ENCODE measurements at places on chromosomes 12 and 14.

GRCh38 chr12:20631711-20632110 lies 63.4 kb upstream of the SLCO1C1 start:
- DNase-seq = no peak

DNA sequence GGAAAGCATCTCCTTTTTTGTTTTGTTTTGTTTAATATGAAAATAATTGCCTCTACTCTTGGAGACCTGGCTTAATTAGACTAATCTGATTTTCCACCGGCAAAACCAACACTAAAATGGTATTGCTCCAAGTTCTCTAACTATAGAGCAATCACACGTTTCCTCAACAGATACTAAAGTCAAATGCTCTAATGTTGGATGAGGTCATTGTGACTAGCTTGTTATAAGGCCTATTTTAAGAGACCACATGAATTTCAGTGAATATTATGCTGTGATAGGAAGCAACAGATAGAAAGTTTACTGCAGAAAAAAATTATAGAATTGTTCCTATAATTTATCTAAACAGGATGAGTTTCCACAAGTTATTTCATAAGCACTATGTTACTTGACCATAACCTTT lies 3.3 kb upstream of the CCDC196 start:
- no peak for DNase-seq

- no peak for DNase-seq
These were observed 232.1 kb upstream of the TBX3 start for GRCh38 chr12:114916124-114916523.

DNA sequence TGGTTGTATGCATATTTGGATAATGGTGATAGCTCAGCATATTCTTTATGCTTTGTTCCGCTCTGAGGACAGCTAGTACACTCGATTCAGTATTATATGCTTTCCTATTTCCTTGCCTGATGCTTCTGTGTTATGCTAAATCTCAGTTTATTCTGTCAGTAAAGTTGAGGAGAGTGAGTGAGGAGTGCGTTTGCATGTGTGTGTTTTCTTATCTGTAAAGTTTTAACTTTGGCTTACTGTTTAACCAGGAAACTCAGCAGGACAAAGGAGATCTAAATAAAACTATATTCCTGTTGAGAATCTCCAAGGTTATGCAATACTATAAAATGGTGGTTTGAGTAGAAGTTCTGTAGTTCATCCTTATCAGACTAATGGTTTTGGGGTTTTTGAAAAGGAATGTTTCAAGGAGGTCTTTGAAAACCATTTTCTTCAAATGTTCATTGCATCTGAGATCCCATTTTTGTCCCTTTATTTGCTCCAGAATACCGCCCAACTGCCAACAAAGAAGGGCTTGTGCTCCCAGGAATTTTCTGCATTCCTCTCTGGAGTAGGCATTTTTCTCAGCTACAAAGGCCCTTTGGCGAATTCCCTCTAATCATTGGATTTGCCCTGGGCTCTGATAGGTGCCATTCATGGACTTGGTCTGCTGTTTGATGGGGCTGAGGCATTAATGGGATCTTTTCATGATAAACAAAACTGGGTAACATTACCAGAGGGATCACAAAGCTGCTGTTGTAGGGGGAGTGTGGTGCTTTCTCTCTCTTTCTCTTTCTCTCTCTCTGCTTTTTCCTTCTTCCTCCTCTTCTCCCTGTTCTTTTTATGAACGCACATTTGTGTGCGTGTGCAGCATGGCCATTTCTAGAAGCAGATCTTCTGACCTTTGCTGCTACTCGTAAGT lies 71.7 kb downstream of the HMGA2 start:
- no peak for DNase-seq

GRCh38 chr12:45337835-45338234 lies 121.9 kb downstream of the ANO6 start:
- no peak for DNase-seq

- no peak for DNase-seq
These were observed 19.3 kb downstream of the CPSF6 start for GRCh38 chr12:69258655-69259054.

DNA sequence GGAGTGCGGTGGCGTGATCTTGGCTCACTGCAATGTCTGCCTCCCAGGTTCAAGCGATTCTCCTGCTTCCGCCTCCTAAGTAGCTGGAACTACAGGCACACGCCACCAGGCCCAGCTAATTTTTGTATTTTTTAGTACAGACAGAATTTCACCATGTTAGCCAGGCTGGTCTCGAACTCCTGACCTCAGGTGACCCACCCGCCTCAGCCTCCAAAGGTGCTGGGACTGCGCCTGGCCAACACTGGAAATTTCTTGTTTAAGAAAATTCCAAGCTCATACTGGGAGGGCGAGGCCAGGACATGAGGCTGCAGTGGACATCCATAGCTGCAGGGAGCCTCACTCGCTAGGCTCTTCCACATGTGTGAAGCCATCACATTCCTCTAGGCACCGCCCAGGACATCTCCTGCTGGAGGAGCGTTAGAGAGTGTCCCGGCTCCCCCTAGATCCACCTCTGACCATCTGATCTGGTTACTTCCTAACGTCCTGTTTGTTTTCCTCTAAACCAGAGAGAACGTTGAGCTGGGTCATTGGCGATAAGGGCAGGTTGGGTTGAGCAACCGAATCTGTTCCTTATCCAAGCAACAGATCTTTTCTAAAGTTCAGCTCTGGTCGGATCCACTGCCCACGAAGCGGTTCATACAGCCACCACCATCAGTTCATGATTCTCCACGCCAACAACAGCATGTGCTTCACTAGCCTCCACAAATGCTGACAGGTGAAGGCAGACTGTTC lies 108.2 kb upstream of the MED13L start:
- DNase-seq = no peak

GRCh38 chr12:28460420-28461130 lies 270.3 kb downstream of the CCDC91 start:
- no peak for DNase-seq

All from activated effector memory CD4-positive, alpha-beta T cell treated with anti-CD3 and anti-CD28 coated beads, Interleukin-2, amount 50 U/mL, for 16 hours (primary cell).